ENCODE measurements at places on chromosomes 4 and X. TPM values are rescaled to one million over a fixed set of nuclear protein-coding genes. Genes with fewer than 3 reads are reported as not detected.

DNA sequence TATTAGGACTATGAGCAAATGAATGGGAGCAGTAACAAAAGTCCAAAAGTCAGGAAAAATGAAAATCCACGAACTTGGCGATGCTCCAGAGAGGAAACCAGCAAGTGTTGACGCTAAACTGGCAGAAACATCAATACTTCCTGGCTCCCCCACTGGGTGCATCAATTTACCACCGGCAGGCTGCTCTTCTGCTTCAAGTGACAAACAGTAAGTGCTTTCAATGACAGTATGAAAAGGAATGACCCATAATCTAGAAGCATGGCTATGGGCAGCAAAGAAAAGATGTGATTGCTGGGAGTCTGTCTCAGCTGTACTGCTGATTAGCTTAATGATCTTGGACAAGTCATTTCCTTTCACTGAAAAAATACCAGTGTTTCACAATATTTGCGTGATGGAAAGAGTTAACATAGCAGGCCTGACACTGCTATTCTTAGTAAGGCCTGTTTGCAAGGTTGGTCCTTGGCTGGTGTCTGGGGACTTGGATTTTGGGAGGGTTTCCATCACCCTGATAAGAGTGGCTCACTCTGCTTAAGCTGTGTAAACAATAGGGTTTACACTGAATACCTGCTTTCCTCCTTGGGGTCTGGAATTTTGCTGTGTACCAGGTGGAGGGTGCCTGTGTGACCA, 8.7 kb downstream of the ATP11C start:
- DNase-seq: no peak
- H3K27me3 ChIP-seq: no peaks in the 10 kb centered on the region
- H3K4me1 ChIP-seq: no peaks in the 10 kb centered on the region
- no peak overlapping the region for H3K27ac ChIP-seq
- H3K4me3 ChIP-seq: no peak overlapping the region
- H3K36me3 ChIP-seq: no peaks in the 10 kb centered on the region

DNA sequence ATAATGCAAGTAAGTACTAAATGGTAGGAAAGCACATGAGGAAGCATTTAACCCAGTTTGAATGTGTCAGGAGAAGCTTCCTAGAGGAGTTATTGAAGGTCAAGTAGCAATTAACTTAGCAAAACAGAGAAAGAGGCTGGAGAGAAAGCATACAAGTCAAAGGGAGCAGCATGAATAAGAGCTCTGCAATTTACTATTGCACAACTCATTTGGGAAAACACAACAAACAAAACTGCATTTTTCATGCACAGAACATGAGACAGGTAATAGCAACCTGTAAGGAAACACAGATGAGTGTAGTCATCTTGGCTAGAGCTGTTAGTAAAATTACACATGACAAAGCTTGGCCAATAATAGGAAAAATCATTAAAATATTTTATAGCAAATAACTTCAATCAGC, 538.1 kb downstream of the PPP4R3C start:
- no peaks in the 10 kb centered on the region for H3K27me3 ChIP-seq
- no peak overlapping the region for H3K27ac ChIP-seq
- H3K4me3 ChIP-seq: no peak overlapping the region
- H3K36me3 ChIP-seq: no peaks in the 10 kb centered on the region
- DNase-seq: no peak

Gene MTNR1A
- not detected for total RNA-seq

Gene PGAM4
- not detected for total RNA-seq

DNA sequence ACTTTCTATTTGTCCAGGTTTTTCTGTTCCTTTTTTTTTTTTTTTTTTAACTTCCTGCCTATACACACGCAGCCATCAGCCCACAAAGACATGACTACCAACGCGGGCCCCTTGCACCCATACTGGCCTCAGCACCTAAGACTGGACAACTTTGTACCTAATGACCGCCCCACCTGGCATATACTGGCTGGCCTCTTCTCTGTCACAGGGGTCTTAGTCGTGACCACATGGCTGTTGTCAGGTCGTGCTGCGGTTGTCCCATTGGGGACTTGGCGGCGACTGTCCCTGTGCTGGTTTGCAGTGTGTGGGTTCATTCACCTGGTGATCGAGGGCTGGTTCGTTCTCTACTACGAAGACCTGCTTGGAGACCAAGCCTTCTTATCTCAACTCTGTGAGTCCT, 2.1 kb downstream of the EBP start:
- H3K27me3 ChIP-seq: no peaks in the 10 kb centered on the region
- H3K27ac ChIP-seq: no peak overlapping the region
- no peak overlapping the region for H3K4me3 ChIP-seq

DNA sequence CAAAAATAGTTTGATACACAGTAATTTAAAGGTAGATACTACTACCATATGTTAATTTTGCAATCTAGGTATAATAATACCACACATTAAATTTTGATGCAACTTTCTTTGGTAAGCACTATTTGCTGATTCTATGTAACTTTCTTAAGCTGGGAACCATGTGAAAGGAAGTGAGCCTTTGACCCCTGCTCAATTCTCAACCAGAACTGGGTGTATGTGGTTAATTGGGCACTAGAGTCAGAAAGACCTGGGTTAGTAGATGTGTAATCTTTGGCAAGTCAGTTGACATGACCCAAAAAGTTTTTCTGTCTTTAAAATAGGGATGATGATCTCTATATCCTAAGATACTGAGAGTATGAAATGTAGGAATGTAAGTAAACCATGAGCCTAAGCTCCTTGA, 22.4 kb downstream of the TLR2 start:
- no peaks in the 10 kb centered on the region for H3K36me3 ChIP-seq
- DNase-seq: no peak
- H3K4me3 ChIP-seq: no peak overlapping the region
- H3K27me3 ChIP-seq: no peaks in the 10 kb centered on the region
- H3K27ac ChIP-seq: no peak overlapping the region
- peaks cover 6% of the 10 kb centered on the region for H3K4me1 ChIP-seq

Gene TRIM60
- not detected for total RNA-seq

DNA sequence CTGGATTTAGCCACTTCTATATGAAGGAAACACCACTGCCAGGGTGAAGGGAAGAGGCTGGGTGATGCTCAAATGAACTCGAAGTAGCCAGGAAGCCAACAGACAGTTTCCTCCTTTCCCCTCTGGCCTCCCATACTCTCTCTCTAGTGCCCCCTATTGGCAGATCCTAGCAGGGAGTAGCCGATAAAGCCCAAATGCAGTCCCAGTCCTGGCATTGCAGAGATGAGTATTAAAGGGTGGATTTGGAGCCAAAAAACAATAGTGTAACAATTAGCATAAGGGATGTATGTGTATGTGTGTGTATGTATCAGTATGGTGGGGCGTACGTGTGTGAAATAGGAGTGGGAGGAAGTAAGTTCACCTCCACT, 213.8 kb upstream of the LDB2 start:
- no peaks in the 10 kb centered on the region for H3K36me3 ChIP-seq
- no peaks in the 10 kb centered on the region for H3K27me3 ChIP-seq
- H3K27ac ChIP-seq: no peak overlapping the region
- H3K4me1 ChIP-seq: no peaks in the 10 kb centered on the region
- DNase-seq: no peak

DNA sequence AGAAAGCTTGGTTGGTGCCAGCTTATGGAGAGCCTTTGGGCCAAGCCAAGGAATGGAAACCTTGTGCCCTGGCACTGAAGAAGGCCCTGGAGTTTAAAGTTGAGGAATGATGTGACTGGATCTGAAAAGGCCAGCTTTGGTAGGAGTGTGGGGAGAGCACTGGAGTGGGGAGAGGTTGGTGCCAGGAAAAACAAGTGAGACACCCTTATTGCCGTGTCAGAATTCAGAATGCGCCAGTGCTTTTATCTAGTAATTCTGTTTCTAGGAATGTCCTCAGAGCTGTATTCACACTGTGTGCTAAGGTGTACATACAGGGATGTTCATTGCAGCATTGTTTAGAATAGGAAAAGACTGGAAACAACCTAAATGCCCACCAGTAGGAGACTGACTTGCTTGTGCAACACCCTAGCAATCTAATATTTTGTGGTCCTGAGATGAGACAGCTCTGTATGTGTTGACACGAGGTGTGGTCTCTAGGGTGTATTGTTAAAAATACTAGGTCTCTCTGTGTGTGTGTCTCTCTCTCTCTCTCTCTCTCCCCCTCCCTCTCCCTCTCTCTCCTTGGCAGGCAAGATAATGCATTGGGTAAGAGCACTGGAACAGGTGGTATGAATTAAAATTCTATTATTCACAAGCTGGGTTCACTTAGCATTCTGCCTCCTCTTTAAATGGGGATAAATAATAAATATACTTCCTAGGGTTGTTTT, 107.8 kb downstream of the GATB start:
- no peak overlapping the region for H3K4me3 ChIP-seq
- peaks cover 3% of the 10 kb centered on the region for H3K36me3 ChIP-seq
- H3K27me3 ChIP-seq: no peaks in the 10 kb centered on the region
- no peak overlapping the region for H3K27ac ChIP-seq

GRCh38 chr4:126306152-126306869, 991.6 kb downstream of the FAT4 start:
- H3K27ac ChIP-seq: no peak overlapping the region
- H3K27me3 ChIP-seq: no peaks in the 10 kb centered on the region
- no peaks in the 10 kb centered on the region for H3K36me3 ChIP-seq
- DNase-seq: no peak
- H3K4me1 ChIP-seq: no peaks in the 10 kb centered on the region

GRCh38 chrX:118724775-118725174, 2.6 kb upstream of the IL13RA1 start:
- H3K36me3 ChIP-seq: no peaks in the 10 kb centered on the region
- H3K4me3 ChIP-seq: no peak overlapping the region
- no peak overlapping the region for H3K27ac ChIP-seq
- H3K27me3 ChIP-seq: no peaks in the 10 kb centered on the region
- no peak for DNase-seq

Gene BDH2
- 80.1 TPM for total RNA-seq

Gene SSX2B
- total RNA-seq: not detected
